Right atrium auricular region (tissue), 2 donors: ENCODE measurements at places on chromosomes 7 and 10. TPM values are rescaled to one million over a fixed set of nuclear protein-coding genes. Genes with fewer than 3 reads are reported as not detected.

PITX3 gene
- 0.28 TPM for total RNA-seq

- no peak for DNase-seq
Observed at GRCh38 chr10:19579761-19580545, 236.3 kb upstream of the PLXDC2 start.

- no peak for DNase-seq
Observed at GRCh38 chr7:41401833-41402232, 301.1 kb downstream of the INHBA start.

DNA sequence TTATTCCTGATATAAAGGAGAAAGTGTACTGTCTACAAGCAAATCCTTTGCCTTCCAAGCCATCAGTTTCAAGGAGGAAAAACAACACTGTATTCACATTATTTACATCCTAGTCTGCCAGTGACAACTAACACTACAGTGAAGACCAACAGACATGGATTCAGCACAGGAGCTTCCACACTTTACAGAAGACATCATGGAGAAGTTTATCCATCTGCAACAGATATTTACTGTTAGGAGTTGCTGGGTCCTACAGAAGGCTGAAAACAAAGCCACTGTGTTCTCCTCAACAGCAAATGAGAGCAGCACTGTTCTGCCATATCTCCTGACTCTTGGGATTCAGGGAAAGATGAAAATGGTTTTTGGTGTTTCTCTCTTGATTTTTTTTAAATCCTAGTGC lies 31.9 kb downstream of the NAPEPLD start:
- no peak for DNase-seq

GRCh38 chr10:95275726-95276366 lies 15.0 kb downstream of the PDLIM1 start:
- DNase-seq, result no peak
